ENCODE measurements at places on chromosomes 5 and 9. TPM values are rescaled to one million over a fixed set of nuclear protein-coding genes. Genes with fewer than 3 reads are reported as not detected.

GRCh38 chr9:117359910-117360309, 54.9 kb downstream of the ASTN2 start:
- DNase-seq = no peak

SLC45A2 gene
- total RNA-seq = not detected

FOXD4L6 gene
- not detected for total RNA-seq

DNA sequence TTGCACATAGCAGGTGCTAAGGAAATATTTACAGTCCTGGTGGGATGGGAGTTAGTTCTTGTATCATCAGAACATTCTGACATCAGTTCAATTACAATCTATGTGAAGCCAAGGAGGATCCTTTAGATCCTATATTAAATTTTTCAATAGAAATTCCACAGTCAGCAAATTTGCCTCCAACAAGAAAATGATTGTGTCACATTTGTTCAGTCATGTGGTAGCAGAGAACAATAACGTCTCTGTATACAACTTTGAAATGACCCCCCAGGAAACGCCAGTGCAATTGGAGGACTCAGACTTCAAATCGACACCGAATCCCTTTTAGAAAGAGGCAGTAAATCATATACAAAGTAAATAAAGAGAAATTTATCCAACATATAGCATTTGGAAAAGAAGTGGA, 392.1 kb downstream of the DTWD2 start:
- no peak for DNase-seq

- no peak for DNase-seq
These were observed 60.8 kb downstream of the MAPKAP1 start for GRCh38 chr9:125646217-125646616.

GRCh38 chr5:125207856-125208255, 461.4 kb upstream of the ZNF608 start:
- DNase-seq = no peak
